COR-L47 (cell line): ENCODE measurements at places on chromosomes 4 and X.

- no peak for DNase-seq
Measured at GRCh38 chr4:141913928-141914327, 277.5 kb downstream of the IL15 start.

DNA sequence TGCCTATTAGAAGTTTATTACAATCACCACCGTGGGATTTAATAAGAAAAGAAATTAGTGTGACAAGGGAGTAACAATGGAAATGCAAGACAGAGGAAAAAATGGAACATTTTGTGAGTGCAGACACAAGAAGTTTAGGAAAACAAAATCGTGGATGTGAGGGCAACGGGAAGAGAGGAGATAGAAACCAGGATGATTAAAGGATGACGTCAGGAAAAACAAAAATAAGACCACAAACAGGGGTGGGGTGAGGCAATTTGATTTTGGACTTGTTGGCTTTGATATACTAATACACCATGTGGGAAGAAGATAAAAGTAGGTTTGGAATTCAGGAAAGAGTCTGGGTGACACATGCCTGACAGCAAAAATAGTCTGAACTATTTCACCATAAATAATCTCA is 38.2 kb upstream of the GPM6A start:
- no peak for DNase-seq

GRCh38 chr4:37675587-37676290 is 10.4 kb downstream of the RELL1 start:
- DNase-seq: no peak

- DNase-seq: no peak
Measured at GRCh38 chrX:16711893-16712547, 449 bp downstream of the CTPS2 start.

GRCh38 chr4:156191044-156191781 is 237.5 kb upstream of the CTSO start:
- no peak for DNase-seq

DNA sequence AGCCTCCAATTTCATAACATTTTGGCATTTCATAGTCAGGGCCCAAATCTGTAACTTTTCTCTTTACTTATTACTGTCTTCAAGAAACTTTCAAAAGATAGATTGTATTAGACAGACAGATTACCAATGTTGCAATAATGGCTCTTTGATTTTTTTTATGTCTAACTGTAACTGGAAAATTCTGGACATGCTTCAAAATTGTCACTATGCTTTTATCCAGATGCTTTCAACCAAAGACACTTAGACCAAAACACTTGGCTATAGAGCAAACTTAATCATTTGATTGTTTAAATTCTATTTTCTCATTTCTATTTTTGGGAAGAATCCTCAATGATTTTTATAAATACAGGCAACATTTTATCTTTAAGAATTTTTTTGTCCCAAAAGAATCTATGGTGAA is 10.4 kb downstream of the ZXDA start:
- DNase-seq: no peak

DNA sequence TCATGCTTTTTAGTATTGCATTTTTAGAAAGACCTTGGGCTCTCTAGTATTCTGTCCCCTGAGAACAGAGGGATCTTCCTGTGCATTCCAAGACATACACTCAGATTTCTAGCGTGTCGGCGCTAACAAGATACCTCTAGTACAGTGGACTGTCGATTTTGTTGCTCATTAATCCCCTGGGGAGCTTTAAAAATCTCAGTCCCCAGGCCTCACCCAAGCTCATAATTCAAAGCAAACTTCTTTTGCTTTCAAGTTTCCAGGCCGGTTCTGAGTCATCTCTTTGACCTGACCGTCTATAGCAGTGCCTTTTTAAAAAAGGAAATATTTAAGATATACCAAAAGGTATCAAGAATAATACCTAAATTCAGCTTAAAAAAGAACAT is 137.0 kb downstream of the AMMECR1 start:
- no peak for DNase-seq

GRCh38 chr4:131974730-131975129 is 1174.4 kb upstream of the PCDH10 start:
- no peak for DNase-seq

DNA sequence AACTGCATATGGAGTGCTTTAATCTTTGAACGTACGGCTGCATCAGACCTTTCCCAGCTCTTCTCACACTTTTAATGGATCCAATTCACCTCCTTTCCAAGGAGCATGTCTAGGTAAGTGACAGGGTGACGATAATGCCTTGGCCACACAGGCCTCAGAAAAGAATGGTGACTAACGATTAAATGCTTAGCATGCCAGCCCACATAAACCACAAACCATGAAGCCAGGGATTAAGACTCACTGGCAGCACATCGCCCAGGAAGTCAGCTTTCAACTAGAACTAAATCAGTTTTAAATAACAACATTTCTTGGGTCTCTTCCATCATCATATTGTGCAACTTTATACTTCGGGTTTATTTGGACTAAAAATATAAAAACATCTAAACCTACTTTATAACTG is 28.7 kb downstream of the INPP4B start:
- no peak for DNase-seq

- DNase-seq: no peak
Measured at GRCh38 chr4:55069248-55069647, 56.1 kb downstream of the KDR start.

DNA sequence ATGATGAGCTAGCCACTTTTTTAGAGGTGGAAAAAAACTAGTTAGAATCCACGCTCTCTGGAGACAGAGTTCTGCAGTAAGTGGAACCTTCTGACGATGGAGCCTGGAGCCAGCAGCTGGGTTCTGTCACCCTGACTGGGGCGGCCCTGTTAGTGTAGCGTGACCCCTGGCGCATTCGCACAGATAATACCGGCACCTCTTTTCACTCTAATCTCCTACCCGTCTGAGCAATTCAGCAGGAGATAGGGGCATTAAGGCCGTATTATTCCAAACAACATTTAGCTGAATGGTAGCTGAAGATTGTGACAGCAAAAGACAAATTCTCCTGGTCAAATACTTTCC is 292.6 kb downstream of the FBXO8 start:
- DNase-seq: no peak

DNA sequence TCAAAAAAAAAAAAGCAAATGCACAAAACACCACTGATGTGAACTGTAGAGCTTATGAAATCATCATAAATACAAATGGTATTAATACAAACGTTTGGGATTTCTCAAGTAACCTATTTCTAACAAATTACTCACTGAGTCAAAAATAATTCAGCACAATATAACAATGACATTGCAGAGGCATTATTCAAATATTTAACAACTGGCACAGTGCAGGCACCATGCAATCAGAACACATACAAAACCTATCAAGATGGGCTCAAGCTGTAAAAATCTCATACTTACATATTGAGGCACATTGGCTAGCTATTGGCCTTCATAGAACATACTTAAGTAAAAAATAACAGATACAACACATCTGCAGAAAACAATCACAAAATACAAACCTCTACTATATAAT is 81.1 kb downstream of the LRBA start:
- DNase-seq: no peak

GRCh38 chr4:10272511-10272910 is 155.9 kb upstream of the WDR1 start:
- DNase-seq: no peak

DNA sequence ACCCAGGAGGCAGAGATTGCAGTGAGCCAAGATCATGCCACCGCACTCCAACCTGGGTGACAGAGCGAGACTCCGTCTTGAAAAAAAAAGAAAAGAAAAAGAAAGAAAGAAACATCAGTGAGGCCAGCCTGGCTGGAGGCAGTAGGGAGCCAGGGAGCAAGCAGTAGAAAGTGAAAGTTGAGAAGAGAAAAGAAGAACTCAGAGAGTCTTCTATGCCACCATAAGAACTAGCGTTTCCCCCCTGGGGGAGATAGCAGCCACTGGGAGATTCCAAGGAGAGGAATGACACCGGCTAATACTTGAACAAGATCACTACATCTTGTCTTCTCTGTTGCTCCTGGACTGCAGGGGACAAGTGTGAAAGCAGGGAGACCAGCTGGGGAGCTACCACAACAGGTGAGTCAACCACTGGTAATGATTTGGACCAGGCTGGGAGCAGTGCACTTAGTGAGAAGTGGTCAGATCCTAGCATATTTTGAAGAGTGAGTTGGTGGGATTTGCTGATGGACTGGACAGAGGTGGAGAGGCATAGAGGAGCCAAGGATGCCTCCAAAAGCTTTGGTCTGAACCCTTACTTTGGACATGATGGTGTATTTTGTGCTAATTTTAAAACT is 33.4 kb downstream of the SLC2A9 start:
- no peak for DNase-seq

DNA sequence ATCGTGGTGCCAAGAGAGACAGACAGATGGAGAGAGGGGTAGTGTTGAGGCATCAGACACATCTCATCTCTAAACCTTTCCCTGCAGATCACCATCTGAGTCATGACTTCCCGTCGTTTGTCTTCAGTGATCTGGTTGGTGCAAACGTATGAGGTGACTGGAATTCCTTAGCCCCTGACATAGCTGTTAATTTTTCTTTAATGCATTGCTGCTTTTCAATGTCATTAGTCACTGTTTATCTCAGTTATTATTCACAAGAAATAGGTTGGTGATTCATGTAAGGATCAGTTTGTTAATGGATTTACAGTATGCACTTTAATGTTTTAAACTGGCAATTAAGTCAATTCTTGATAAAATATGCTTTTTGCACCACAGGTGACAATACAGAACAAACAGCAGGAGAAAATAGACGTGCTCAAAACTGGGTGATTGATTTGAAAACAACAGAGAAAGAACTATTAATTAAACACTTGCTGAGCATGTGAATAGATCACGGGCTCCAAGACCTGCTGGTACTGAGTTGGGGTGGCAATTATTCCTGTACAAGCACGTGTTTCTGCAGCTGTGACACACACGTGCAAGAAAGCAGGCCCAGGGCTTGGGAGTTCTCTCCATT is 1.3 kb upstream of the TMEM154 start:
- DNase-seq: peak; percentile 76

DNA sequence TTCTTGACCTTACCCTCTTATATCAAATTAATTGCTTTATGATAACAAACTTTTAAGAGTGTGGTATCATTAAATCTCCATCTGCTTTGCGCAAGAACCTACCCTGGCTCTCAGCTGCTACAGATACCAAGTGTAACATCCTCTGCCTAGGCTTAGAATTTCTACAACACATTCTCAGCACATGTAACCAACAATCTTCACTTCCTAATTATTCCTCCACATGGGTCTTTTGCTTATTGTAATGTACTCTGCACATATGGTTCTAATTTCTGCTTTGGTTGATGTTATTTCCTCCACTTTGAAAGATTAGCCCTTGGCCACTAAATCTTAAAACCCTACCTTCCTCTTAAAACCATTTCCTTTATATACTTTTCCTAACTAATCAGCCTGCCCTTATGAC is 242.4 kb downstream of the ARHGAP24 start:
- DNase-seq: no peak

DNA sequence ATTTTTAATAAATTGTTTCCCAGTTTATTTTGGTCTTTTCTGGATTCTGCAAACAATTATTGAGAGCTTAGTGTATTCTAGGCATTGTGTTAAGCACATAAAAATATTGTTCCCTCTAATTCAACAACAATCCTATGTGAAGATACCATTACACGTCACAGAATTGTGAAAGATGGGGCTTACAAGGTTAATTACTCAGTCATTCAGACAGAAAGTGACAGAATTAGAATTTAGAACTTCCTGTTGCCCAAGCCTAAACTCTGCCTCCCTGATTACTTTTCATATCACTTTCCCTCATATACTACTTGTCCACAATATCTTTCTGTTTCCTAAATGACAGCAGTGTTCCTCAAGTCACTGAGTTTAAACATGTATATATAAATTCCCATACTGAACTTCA is 186.7 kb upstream of the VEGFC start:
- no peak for DNase-seq
